ENCODE measurements at places on chromosomes 2 and 18.

- DNase-seq: no peak
Observed at GRCh38 chr2:23533338-23533695, 148.3 kb downstream of the KLHL29 start.

DNA sequence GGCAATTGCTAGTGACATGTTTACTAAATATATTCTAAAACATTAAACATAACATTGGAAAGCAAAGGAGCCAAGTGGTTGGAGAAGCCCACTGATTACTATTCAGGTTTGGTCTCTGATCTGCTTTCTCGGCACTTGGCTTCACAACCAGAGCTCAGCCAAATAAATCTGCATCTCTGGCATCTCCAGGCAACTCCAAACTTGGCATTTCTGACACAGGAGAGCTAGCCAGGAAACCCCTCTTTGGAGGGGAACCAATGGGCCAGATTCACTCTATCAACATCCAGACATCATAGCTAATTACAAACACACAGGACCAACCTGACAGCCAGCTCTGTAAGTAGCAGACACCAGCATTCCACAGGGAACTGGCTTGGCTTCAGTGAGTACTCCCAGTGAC is 150.3 kb upstream of the ETAA1 start:
- DNase-seq: no peak

DNA sequence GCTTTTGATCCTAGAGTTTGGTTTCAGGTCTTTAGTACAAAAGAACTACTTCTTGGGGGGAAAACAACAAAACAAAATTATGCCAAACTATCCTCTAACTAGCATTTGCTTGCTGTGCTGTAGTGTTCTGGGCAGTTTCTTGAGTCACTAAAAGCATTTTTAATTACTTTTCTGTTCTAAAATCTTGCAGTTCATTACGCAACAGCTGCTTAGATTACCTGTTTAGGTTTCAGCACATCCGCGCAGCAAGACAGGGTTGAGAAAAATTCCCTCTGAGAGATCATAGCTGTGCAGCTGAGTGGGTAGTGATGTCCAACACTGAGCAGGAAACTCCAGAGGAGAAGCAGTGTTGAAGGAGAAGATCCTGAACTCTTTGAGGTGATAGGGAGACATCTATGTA is 9.0 kb downstream of the DAW1 start:
- no peak for DNase-seq

GRCh38 chr18:42929857-42930256 is 185.6 kb downstream of the RIT2 start:
- DNase-seq: no peak

DNA sequence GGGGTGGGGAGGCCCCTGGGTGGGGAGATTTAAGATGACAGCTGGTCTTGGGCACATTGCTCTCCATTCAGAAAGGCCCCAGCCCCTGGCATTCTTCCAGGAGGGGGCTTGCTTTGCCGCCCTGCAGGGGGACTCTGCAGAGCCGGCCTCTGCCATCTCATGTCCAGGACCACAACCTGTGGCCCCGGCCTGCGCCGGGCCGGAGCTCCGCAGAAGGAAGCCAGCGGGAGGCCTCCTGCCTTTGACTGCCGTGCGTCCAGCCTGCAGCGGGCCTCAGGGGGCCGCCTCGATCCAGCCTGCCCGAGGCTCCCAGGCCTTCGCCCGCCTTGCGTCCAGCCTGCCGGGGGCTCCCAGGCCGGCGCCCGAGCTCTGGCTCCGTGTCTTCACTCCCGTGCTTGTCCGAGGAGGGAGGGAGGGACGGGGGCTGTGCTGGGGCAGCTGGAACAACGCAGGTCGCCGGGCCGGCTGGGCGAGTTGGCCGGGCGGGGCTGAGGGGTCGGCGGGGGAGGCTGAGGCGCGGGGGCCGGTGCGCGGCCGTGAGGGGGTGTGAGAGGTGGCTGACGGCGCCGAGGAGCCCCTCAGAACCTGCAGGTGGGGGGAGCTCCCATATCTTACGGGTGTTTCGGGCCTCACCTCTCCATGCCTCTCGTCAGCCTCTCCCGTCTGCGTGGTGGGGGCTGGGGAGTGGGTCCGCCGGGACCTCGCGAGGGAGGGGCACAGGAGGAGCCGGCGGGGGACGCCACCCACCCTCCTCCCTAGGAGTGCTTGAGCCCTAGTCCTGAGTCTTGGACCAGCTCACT is 20.4 kb downstream of the GPC1 start:
- no peak for DNase-seq

DNA sequence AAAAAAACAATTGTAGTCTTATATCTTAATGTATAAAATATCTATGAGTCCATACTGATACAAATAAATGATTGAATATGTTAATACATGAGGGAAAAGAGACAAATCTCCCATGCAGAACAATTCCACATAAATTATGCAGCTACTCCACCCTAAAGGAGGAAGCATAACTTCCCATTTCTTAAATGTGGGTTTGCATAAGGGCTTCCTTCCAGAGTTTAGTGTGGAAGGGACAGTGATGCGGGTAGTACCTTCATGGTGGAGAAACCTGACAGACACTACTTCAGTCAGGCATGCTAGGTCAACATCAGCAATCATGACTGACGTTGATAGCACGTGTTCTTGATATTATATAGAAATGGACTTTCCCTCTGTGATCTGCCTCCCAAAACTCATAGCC is 146.9 kb upstream of the STON1 start:
- DNase-seq: no peak

DNA sequence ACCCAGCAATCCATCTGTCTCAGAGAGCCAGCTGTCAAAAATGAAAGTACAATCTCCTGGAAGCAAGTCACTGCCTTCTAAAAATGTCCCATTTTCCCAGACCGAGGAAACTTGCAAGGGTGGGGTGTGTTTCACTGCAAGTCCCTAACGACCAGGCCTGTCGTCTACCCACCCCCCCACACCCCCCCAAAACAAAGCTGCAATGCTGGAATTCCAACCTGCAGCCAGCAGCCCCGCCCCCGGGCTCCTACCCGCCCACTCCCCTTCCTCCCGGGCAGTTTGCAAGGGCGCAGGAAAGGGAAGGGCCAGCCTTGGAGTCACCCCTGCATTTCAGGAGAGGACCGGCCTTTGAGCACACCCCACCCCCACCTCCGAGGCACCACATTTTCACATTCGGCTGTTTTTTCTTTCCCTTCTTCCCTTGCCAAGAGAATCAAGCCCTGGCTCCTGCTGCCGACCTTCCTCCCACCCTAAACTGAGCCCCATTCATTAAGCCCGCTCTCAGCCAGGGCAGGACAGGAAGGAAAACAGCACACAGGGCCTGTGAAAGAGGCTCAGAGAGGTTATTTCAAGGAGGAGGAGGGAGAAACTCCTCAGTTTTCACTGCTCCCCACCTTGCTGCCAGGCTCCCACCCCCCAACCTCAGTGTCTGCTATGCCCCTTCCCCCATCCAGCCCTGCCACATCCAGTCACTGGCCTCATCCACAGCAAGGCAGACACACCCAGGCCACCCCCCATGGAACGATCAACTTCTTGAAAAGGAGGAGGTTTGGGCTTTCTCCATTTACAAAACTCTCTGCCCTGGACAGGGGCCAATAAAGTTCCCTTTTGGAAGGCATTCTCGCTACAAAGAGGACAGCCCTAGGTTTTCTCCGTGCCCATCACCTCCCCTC is 11.3 kb downstream of the SMAD7 start:
- no peak for DNase-seq

DNA sequence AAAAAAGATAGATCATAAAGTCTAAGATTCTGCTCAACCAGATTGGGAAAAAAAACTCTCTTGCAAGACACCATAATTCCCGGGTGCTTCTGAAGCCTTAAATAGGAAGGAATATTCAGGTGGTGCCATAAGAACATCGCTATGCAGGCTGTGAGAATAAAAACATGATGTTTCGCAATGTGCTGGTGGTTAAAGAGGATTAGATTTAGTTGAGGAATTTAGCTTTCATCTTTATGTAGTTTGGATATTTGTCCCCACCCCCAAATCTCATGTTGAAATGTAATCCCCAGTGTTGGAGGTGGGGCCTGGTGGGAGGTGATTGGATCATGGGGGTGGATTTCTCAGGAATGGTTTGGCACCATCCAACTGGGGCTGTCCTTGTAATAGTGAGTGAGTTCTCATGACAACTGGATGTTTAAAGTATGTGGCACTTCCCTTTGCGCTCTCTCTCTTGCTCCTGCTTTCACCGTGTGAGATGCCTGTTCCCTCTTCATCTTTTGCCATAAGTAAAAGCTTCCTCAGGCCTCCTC is 132.2 kb downstream of the AKAIN1 start:
- DNase-seq: no peak

DNA sequence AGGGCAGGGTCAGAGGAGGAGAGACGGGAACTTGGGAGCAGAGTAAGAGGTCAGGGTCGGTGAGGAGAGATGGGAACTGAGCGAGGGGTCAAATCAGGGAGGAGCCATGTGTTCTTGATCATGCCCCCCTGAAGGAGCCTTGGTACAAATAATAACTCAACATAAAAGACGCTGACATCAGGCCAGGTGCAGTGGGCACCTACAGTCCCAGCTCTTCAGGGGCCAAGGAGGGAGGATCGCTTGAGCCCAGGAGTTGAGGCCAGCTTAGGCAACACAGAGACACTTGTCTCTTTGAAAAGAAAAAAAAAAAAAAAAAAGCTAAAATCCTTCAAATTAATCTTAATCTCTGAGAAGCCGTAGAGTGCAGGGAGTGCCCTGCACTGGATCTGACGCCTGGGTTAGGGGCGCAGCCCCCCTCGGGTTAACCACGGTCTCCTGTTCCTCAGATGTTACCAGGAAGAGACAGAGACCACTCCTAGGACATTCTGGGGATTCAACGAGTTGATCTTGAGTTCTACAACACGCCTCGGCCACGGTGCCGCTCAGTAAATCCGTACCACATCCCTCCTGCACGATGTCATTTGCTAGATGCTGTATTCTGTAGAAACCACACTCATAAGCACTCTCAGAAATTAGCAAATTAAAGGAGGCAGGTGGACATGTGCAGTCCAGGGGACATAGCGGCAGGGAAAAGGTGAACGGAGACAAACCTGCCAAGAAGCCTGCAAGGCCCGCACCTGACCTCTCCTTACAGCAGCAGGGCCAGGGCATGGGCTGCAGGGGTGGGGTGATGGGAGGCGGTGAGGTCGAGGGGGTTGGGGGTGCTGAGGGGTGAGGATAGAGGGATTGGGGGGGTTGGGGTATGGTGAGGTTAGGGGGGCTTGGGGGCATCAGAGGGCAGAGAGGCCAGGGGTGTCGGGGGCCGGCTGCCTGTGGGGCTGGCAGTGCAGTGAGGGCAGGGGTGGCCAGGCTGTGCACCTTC is 29.2 kb downstream of the SLC66A2 start:
- DNase-seq: no peak

- DNase-seq: no peak
Observed at GRCh38 chr18:44473394-44474066, 207.2 kb upstream of the SETBP1 start.

DNA sequence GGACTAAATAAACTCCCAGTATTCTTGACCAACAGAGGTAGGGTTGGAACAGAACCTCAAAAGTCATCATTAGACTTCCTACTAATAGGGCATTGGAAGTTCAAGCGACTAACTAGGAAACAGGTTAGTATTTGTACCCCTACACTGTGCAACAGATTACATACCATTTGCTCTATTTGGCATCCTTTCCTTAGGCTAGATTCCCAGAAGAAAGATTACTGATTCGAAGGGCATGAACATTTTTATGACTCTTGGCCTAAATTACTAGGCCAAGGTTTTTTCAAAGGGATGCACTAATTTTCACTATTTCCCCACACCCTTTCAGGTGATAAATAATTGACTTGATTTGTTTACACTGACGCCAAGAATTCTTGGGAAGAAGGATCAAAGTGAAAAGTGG is 104.8 kb upstream of the CYP1B1 start:
- DNase-seq: no peak

- no peak for DNase-seq
Observed at GRCh38 chr2:217478831-217479455, 523.9 kb downstream of the TNS1 start.

GRCh38 chr2:42298132-42298531 is 62.9 kb downstream of the COX7A2L start:
- DNase-seq: no peak

DNA sequence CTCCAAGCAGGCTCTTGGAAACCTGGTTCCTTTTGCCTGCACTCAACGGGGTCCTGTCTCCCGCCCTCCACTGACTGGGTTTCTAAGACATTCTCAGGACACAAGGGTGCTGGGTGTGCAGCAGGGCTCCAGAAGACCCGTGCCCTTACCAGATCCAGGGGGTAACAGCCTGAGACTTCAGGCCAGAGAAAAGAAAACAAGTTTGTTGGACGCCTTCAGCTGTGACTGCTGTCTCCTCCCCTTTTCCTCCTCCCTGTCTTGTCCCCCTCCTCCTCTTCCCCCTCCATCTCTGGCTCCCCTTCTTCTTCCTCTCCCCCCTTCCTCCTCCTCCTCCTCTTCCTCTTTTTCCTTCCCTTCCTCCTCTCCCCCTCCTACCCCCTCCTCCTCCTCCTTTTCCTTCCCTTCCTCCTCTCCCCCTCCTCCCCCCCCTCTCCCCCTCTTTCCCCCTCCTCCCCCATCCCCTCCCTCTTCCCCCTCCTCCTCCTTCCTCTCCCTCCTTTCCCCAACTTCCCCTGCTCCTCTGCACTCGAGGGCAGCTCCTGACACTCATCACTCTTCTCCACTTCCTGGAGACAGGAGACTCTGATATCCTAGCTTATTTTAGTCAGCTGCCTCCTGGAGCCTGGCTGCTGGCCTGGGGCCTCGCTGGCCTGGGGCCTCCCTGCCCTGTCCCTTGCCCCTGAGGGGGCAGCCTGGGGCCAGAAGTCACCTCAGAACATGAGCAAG is 12.4 kb downstream of the ADRA2B start:
- DNase-seq: no peak

DNA sequence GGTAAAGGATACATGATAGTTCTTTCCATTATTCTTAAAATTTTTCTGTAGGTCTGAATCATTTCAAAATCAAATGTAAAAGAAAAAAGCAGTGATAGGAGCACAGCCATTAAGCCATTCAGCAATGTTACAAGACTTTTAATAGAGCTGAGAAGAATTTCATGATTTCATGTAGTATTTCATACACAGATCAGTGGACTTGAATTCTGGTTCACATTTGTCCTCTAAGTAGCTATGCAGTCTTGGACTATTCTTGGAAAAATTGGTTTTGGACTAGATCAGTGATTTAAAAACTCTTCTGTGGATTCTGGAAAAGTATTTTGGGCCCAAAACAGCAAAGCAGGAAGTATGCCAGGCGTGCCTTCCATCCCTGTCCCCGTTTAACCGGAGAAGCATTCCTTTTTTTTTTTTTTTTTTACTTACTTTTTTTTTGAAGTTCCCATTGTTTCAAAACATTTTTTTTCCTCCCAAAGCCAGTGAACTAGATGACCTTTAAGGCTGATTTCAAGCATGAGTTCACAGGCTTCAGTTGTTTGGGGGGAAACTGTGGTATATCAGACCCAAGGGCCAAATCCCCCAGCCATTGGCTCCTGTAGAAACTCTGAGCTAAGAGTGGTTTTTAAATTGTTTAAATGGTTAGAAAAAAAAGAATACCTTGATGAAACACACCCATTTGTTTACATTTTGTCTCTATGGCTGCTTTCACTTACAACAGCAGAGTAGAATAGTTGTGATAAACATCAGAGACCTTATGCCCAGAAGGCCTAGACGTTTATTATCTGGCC is 17.5 kb upstream of the POLI start:
- DNase-seq: no peak

- no peak for DNase-seq
Observed at GRCh38 chr2:95380731-95381130, 21.8 kb upstream of the FAHD2A start.
